Tongue (tissue), 3 donors: ENCODE measurements at places on chromosomes 7 and 10. TPM values are rescaled to one million over a fixed set of nuclear protein-coding genes. Genes with fewer than 3 reads are reported as not detected.
A peak's percentile ranks its signal among the peaks of the same experiment; 100 is the strongest.

Gene PALD1
- 19.8 TPM for total RNA-seq

- no peak for DNase-seq
Observed at GRCh38 chr10:99984211-99985034, 25.3 kb downstream of the DNMBP start.

- no peak for DNase-seq
Observed at GRCh38 chr7:23969443-23969842, 259.4 kb downstream of the STK31 start.

DNA sequence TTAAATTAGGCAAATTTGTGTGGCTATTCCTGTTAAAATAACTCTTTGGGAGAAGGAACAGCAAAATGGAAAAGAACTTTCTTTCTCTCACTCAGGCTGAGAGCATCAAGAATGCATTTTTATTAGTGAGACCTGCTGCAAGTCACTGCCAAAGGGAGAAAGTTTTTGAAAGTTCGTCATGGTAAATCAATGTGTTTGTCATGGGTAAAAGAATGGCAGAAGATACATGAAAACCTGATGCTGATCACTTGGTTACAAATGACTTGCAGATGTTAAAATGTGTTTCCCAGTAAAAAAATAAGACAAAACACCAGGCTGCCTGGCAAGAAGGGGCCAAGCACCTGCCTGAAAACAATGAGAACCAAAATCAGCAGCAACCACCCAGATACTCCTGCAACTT lies 484.7 kb upstream of the NRP1 start:
- DNase-seq: peak; percentile 21

- DNase-seq: no peak
Observed at GRCh38 chr10:110225441-110225755, 18.0 kb downstream of the MXI1 start.

- DNase-seq: no peak
Observed at GRCh38 chr10:85650791-85651496, 715.7 kb downstream of the GRID1 start.

Gene MMD2
- not detected for total RNA-seq

Gene RNLS
- 11.9 TPM for total RNA-seq

DNA sequence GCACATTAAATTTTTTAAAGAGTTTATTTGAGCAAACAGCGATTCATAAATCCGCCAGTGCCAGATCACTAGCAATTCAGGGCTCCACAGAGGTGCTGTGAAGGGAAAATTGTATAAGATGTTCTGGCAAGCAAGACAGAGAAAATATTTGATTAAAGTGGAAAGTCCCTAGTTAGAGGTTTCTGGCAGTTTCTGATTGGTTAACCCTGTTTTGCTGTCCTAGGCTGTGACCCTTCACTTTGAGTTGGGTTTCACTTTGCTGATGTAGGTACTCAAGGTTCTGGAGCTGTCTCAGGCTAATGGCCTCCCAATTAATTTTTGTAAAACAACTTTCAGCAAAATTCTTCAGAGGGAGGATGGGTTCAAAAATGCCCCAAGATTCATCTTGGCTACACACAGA lies 79.4 kb upstream of the NXPH1 start:
- DNase-seq: no peak

- DNase-seq: no peak
Observed at GRCh38 chr7:139650429-139651100, 127.1 kb downstream of the CLEC2L start.

DNA sequence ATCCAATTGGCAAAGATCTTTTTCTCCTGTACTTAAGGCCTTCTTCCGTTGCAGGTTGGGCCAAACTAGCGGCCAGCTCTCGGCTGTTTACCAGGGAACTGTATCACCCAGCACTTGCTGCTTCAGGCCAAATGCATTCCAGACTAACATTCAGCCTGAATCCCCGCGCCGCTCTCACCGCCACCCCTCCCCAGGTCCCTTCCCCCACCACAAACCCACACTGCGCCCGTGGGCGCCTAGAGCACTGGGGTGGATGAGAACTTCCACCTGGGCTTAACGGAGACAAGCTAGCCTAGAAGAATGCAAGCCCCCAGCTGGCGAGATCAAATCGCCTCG lies 676 bp downstream of the TCAF1 start:
- no peak for DNase-seq

Gene CUBN
- 3.5 TPM for total RNA-seq

DNA sequence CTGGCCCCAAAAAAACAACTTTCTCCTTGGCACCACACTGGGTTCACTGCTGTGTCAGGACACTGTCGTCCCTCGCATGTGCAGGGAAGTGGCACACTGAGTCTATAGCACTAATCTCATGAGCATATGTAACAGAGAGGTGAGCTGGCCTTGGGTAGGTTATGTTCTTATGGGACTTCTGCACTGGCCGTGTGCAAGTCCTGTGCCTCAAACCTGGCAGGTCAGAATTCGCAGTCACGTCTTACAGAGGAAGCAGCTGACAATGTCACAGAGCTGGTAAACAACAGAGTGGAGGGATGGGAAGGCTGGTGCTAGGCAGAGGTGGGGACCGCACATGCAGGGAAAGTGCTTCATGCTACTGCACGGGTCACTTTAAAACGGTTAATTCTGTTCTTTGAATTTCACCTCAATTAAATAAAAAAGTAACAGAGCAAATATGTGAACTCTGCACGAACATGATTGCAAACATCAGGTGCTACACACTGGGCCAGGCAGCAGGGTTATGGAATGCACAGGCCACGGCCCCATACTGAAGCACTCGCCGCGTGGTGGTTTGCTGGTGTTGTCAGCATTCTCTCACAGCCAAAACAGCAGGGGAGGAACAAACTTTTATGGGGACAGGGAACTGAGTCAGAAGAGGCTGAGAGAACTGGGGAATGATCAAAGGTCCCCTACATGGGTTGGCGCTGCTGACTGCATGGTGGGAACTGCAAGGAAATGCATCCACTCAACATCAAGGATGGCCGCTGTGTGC lies 54.2 kb downstream of the VOPP1 start:
- DNase-seq: no peak

DNA sequence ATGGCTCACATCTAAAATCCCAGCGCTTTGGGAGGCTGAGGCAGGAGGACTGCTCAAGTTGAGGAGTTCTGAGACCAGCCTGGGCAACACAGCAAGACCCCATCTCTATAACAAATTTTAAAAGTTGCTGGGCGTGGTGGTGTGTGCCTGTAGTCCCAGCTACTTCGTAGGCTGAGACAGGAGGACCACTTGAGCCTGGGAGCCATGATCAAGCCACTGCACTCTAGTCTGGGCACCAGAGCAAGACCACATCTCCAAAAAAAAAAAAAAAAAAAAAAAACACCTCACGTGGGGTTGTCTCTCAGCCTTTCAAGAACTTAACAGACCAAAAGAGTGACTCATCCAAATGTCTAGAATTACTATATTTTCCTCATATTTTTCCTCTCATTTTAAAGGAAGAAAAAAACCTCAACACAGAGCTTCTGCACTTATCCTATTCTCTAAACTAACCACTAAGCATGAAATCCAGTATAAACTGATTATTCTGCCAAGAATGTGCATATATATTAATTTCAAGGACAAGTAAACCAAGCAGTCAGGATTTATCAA lies 46.3 kb downstream of the CUL2 start:
- no peak for DNase-seq

DNA sequence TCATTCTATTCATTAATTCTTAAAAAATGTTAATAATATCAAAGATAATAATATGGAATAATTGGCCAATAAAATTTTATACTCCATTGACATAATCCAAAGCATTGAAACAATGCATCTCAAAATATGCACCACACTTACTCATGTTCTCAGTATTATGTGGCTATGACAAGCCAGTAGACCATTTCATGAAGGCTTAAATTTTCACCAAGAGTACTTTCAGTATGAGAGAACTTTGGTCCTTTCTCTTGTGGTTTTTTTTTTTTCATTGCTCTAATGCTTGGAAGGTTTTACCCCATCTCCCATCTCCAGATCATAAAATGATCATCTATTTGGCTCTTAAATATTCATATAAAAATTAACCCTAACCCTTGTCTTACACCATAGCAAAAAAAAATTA lies 45.5 kb upstream of the TMEM140 start:
- no peak for DNase-seq

- DNase-seq: no peak
Observed at GRCh38 chr10:43058716-43059335, 18.0 kb upstream of the RET start.

Gene CFAP70
- 1.8 TPM for total RNA-seq

- DNase-seq: peak; percentile 28
Observed at GRCh38 chr7:22945584-22945983, 68.3 kb downstream of the HYCC1 start.

DNA sequence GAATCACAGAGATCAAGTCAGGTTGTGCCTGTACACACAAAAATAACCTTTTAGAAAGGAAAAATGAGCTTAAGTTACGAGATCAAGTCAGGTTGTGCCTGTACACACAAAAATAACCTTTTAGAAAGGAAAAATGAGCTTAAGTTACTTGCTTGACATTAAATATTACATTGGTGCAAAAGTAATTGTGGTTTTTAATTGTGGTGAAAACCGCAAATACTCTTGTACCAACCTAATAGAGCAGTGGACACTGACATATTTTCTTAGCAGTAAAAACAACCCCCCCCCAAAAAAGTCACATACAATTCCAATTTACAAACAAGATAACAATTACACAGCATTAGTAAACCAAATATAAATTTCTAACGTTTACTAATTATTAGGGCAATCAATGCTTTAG lies 595.6 kb downstream of the GRM8 start:
- DNase-seq: no peak

DNA sequence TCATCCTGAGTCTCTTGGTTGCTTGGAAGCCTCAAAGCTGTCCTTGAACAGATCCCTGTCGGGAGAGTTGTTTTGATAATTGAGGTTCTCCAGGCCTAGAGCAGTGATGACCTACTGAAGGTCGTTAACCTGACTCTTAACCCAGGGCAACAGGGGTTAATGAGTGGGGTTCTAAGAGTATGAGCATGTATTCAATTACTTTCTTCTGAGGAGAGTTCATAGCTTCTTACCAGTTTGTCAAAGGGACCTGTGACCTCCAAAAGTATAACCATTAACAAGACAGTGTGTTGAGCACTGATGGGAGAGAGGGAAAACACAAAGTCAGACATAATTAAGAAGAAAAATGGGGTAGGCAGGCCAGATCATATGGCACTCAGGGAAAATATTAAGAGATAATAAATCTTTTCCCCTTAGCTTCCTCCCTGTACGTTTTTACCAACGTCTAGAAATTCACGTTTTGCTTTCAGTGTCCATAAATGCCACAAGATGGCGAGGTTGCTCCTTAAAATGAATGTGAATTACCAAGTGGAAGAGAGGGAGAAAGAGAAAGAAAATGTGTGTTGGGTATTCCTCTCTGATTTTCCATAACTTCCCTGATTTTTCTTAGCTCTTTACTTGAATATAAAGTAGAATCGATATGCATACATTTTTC lies 97.6 kb downstream of the SUGCT start:
- peak; percentile 76 for DNase-seq

- no peak for DNase-seq
Observed at GRCh38 chr7:55476852-55477780, 95.2 kb downstream of the VOPP1 start.
